NCI-H2081 treated with DMSO at 0.1 percent for 48 hours (cell line): ENCODE measurements at places on chromosomes 6 and 20.

DNA sequence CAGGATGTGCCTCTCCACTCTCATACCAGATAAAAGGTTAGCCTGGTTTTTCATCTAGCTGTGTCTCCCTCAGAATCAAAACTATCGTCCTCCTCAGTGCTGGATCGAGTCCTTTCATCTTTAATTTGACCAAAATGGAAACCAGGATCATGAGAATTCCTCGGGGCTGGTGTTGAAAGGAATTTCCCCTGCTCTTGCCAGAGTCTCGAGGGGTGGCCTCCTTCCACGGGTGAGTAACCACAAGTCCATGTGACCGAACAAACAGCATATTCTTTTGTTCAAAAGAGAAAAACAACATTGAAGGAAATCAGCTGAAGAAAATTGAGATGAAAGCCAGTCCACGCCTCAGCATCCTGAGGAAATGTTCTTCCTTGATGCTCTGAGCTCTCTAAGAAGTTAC, 165.9 kb upstream of the CDYL start:
- DNase-seq: no peak

DNA sequence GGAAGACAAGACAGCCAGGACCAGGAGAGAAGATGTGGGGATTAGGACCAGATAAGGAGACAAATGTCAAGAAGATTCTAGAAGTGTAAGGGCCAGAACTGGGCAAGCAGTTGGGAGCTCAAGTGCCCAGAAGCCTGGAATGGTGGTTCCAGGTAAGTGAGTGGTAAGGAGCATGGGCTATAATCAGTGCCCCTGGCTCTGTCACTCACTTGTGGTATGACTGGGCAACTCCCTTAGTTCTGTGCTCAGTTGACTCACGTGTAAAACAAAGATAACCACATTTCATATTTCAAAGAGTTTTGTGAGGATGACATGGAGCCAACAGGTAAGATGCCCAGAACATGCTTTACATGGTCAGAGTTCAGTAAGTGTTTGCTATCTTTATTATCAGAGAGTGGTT, 11.2 kb downstream of the CCDC167 start:
- no peak for DNase-seq

DNA sequence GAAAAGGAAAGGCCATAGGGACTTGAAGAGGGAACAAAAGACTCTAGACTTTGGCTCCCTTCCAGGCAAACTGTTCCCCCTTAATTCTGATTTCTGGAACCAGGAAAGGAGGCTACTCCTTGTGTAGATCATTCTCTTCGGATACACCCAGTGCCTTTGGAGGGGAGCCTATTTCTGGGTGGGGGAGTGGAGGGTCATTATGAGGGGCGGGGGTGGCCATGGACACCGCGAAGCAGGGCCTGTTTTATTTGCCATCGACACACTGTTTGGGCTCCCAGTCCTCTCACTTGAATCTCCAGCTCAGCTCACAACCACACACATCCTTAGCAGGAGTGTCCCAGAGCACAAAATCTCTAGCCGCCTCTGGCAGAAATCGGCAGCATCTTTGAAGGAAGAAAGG, 132.3 kb downstream of the PXDC1 start:
- DNase-seq: no peak

GRCh38 chr6:11492464-11493290, 44.9 kb upstream of the TMEM170B start:
- DNase-seq: no peak

DNA sequence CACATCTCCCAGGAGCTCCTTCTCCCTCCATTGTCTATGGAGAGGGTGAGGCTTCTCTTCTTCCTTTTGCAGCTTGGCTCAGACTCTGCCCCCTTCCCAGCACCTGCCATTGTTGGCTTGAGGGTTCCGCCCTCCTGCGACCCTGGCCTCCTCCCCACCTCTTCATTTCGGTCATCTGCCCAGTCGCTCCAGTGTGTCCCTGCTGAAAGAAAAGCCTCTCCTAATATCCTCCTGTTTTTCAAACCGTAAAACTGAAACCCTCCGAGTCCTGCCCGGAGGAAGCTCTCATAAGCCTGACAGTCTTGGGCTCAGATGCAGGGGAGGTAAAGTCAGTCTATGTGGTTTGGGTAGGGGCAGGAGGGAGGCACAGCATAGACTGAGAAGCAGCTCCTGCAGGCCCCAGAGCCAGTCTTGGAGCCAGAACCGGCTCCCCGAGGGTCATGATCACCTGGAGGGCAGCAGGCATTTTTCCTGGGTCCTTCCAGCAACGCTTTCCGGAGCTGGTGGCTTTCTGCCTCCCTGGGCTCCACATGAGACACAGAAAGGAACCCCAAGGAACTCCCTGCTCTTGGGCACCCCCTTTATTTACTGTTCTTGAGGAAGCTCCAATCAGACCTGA, 235.1 kb downstream of the SMOC2 start:
- DNase-seq: no peak

DNA sequence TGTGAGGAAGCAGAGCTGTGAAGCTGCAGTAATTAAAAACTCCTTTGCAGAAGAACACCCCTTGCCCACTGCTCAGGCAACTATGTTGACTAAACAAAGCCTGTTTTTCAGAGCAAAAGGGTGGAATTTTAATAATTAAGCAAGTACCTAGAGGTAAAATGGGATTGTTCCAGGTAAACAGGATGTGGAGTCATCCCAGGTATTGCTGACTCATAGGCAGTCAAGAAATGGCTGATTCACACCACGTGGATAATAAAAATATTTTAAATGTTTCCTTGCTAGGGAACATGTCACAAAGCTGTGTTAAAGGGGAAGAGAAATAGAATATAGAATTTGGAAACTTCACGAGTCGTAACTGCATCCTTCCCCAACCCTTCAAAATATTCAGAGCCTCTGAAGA, 491.8 kb downstream of the BTBD3 start:
- no peak for DNase-seq

- DNase-seq: no peak
Observed at GRCh38 chr6:36241728-36242127, 28.1 kb upstream of the PNPLA1 start.

- DNase-seq: no peak
Observed at GRCh38 chr20:38112930-38113294, 52.2 kb downstream of the TGM2 start.

- DNase-seq: no peak
Observed at GRCh38 chr6:4512051-4512471, 264.1 kb upstream of the CDYL start.

DNA sequence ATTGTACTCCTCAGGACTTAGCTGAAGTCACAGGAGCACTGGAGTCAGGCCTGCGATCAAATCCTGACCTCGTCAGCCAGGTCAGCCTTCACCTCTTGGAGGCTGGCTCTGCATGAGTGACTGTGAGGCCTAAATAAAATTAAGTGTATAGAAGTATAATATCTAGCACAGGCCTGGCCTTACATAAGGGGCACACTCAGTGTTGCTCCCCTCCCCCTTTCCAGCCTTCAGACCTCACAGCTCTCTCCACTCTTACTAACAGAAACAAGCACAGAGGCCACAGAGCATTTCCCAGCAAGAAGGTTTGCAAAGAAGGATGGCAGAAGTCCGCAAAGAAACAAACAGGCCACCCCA, 84.8 kb downstream of the TRERF1 start:
- no peak for DNase-seq

GRCh38 chr6:152087096-152087495, 279.6 kb downstream of the ESR1 start:
- no peak for DNase-seq

DNA sequence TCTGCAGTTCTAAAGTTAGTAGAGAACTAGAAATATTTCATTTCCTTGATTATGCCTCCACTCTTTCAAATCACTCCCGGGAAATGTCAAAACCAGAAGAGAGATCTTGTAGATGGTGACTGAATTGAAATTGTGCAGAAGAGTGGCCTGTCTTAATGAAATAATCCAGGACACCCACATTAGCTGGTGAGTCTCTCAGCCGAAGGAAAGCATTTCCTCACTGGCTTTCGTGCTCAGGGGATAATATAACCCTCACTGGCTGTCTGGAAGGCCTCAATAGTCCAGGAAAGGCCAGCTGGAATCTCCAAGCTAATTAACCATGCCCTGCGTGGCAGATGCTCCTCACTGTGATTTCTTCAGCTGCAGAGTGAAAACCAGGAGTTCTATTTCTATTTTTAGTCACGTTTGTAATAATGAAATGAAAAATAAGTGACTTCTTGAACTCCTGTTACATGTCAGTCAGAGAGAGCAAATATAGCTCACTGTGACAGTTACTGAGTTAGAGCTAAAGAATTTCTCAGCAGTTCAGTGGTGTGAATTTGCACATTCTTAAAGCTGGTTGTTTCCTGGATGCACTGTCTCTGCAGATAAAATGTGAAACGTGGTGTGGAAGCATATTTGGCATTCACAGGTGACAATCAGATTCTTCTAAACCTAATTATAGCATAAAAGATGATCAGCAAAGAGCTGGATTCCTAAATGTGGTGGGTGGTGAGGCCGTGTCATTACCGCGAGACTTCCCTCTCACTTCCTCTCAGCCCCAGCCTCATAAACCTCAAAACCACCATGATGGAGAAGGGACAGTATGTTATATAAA, 211.7 kb downstream of the LMBRD1 start:
- DNase-seq: no peak

DNA sequence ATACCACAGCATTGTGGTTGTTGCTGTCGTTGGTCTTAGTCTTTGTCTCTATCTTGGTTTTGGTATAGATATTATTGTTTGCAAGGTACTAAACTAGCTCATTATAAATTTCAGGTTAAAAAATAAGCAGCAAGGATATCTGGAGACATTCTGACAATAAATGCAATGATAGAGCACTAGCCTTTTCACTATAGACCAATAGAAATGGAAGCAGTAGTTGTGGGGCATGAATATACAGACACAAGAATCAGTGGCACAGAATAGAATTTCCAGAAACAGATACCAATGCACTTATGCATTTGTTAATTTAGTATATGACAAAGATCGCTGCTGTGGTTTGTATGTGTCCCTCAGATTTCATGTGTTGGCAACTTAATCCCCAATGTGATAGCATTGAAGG, 31.1 kb upstream of the CFAP206 start:
- no peak for DNase-seq

DNA sequence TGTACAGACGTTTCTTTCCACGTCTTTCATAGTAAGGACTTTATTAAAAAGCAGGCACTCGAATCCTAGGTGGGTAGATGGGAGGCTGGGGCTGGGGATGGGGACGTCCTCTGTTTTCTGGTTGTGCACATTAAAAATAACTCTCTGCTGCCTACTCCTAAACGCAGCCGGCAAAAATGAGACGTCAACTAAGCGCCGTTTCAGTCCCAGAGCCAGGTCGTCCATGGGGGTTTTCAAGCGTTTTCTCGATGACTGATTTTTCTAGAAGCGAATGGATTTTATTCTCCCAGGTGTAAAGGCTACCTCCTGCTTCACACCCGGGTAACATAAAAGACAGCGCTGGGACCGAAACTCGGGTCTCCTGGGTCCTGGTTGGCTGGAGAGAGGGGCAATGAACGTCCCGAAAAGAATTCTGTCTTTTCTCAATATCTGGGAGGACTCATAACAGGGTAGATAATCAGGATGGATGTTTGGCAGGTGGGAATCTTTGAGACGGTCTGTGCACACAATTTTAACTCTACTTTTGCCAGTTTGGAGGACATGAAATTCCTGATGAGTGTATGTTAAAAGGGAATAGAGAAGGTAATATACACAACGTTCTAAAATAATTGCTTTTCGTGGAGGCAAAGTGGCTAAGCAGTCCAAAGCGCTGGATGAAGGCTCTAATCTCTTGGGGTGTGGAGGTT, 25.2 kb downstream of the GPX6 start:
- no peak for DNase-seq
